ENCODE measurements at places on chromosomes 5 and 9. TPM values are rescaled to one million over a fixed set of nuclear protein-coding genes. Genes with fewer than 3 reads are reported as not detected.
A peak's percentile ranks its signal among the peaks of the same experiment; 100 is the strongest.

PLCXD3 gene
- total RNA-seq, result not detected

DENND4C gene
- total RNA-seq, result 26.6 TPM

IFNA2 gene
- total RNA-seq, result not detected

IL33 gene
- total RNA-seq, result not detected

- DNase-seq, result no peak
- no peak overlapping the region for H3K4me3 ChIP-seq
- peaks cover 29% of the 10 kb centered on the region for H3K36me3 ChIP-seq
- H3K27me3 ChIP-seq, result no peaks in the 10 kb centered on the region
- H3K27ac ChIP-seq, result no peak overlapping the region
Observed at GRCh38 chr9:97372580-97372979, 39.3 kb upstream of the TDRD7 start.

DNA sequence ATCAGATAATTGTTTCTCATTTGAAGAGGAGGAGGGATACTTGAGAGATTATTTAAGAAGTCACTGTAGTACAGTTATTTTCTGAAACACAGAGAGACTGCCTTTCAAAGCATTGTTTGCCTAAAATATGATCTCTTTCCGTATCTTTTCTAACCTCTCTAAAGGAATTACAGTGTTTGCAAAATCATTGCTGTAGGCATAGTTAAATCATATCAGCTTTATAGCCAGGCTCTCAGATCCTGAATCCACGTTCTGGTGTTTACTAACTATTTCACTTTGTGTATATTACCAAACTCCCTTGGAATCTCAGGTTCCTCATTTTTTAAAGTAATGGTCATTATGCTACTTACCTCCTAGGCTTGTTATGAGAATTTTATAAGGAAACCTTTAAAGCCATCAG, 1151.6 kb upstream of the CDH9 start:
- no peak overlapping the region for H3K4me3 ChIP-seq
- H3K4me1 ChIP-seq, result no peaks in the 10 kb centered on the region
- H3K36me3 ChIP-seq, result peaks cover 3% of the 10 kb centered on the region
- no peak overlapping the region for H3K27ac ChIP-seq
- H3K27me3 ChIP-seq, result no peaks in the 10 kb centered on the region

GRCh38 chr5:144585681-144586080, 415.0 kb downstream of the KCTD16 start:
- no peaks in the 10 kb centered on the region for H3K27me3 ChIP-seq
- no peak for DNase-seq
- H3K4me1 ChIP-seq, result no peaks in the 10 kb centered on the region
- no peak overlapping the region for H3K27ac ChIP-seq
- no peaks in the 10 kb centered on the region for H3K36me3 ChIP-seq
- no peak overlapping the region for H3K4me3 ChIP-seq

DNA sequence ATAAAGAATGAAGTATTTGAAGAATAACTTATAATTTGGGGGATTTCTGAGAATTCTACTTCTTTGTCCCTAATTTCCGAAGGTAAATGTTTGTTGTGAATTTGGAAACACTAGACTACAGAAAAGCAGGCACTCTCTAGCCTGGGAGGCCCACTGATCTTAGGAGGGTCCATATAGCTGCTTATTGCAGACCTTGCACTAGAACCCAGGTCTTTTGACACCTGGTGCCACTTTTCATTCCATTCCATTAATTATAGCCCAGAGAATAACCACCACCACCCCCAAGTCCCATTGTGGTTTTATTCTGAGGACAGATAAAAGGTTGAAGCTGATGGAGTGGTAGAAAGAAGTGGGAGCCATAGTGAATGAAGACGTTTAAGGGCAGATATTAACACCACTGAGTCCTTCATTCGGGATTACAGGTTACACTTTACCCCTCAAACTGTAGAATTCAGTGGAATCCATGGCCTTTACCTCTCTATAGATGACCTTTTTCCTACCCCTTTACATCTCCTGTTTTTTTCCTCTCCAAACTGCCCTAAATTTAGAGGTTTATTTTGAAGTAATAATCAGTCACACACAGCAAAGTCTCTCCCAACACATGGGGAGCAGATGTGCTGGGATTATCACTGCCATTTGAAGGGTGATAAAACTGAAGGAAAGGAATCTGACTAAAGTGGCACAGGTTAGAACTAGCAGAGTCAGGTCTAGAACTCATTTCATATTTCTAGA, 12.0 kb upstream of the PSMD5 start:
- peaks cover 7% of the 10 kb centered on the region for H3K4me1 ChIP-seq
- no peak overlapping the region for H3K27ac ChIP-seq
- no peaks in the 10 kb centered on the region for H3K27me3 ChIP-seq
- DNase-seq, result no peak

- H3K4me3 ChIP-seq, result no peak overlapping the region
- no peak for DNase-seq
- H3K4me1 ChIP-seq, result no peaks in the 10 kb centered on the region
- H3K27me3 ChIP-seq, result no peaks in the 10 kb centered on the region
- H3K36me3 ChIP-seq, result no peaks in the 10 kb centered on the region
Observed at GRCh38 chr9:109449036-109449798, 48.9 kb downstream of the PTPN3 start.

DNA sequence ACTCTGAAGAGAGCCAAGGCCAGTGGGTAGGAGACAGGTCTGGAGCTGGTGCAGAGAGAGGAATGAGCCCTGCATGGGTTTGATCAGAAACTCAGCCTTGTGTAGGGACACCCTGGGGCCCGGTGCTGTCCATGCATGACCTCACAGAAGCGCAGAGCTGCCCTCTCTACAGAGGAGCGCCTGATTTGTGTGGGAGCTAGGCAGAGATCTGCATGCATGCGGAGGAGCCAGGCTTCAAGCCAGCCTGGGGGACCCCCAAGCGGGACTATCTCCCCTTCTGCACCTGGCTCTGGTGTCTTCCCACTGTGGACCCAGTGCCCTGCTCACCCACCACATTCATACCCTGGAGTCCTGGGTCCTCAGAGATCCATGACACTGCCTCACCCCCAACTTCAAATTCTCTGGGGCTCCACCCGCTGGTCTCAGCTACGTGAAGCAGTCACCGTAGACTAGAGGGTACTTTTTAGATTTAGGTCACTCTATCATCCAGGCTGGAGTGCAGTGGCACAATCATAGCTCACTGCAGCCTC, 2.6 kb upstream of the LCN2 start:
- no peaks in the 10 kb centered on the region for H3K4me1 ChIP-seq
- DNase-seq, result peak; percentile 24
- no peak overlapping the region for H3K27ac ChIP-seq
- no peak overlapping the region for H3K4me3 ChIP-seq

DNA sequence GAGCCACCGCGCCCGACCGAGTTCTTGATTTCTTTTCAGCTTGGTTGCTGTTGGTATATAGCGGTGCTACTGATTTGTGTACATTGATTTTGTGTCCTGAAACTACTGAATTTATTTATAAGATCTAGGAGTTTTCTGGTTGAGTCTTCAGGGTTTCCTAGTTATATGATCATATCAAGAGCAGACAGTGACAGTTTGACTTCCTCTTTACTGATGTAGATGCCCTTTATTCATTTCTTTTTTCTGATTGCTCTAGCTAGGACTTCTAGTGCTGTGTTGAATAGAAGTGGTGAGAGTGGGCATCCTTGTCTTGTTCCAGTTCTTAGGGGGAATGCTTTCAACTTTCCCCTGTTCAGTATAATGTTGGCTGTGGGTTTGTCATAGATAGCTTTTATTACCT, 17.4 kb upstream of the LRRC19 start:
- no peak overlapping the region for H3K4me3 ChIP-seq
- H3K4me1 ChIP-seq, result no peaks in the 10 kb centered on the region
- no peaks in the 10 kb centered on the region for H3K27me3 ChIP-seq
- H3K36me3 ChIP-seq, result peaks cover 22% of the 10 kb centered on the region

GRCh38 chr5:134465816-134466240, 54.1 kb upstream of the CDKN2AIPNL start:
- no peaks in the 10 kb centered on the region for H3K27me3 ChIP-seq
- peak overlapping the region; percentile 87 for H3K4me3 ChIP-seq
- no peaks in the 10 kb centered on the region for H3K36me3 ChIP-seq
- peak; percentile 89 for DNase-seq

GRCh38 chr9:37700900-37701299, 50.1 kb downstream of the FRMPD1 start:
- no peaks in the 10 kb centered on the region for H3K36me3 ChIP-seq
- no peak overlapping the region for H3K27ac ChIP-seq
- H3K4me3 ChIP-seq, result no peak overlapping the region
- H3K4me1 ChIP-seq, result no peaks in the 10 kb centered on the region
- no peak for DNase-seq

DNA sequence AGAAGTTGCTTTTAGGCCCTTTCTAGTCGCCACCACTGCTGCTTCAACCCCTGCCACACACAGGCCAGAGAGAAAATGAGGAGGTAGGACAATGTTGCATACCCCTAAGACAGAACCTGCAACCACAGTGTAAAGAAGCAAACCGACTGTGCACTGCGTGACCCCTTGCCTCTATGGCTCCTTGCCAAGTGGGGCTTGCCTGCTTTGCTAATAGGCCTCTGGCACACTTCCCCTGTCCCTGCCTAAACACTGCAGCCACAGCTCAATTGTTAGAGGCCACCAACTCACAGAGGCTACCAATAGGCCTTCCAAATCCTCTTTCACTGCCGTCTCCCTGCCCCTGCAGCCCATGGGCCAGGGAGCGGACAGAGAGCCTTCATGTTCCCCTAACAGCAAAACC, 280.1 kb downstream of the CDH10 start:
- no peaks in the 10 kb centered on the region for H3K27me3 ChIP-seq
- no peak for DNase-seq
- no peak overlapping the region for H3K4me3 ChIP-seq
- no peaks in the 10 kb centered on the region for H3K4me1 ChIP-seq

DNA sequence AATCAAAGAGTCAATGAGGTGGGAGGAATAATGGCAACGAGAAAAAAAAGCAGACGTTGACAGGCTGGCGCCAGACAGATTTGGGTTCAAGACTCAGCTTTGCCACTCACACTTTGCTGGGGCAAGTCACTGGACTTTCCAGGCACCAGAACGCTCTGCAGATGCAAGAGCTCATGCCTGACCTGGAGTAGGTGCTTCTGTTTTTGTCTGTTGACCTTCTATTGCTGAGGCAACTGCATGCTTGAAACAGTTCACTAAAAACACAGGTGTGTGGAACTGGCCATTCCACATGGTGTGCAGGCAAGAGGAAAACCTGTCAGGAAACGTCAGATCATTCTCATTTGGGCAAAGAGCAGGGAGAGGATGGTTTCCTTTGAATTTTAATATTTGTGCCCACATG, 161.2 kb upstream of the SMIM23 start:
- peak overlapping the region; percentile 43 for H3K4me3 ChIP-seq
- H3K4me1 ChIP-seq, result peaks cover 7% of the 10 kb centered on the region
- no peak for DNase-seq
- H3K27me3 ChIP-seq, result peaks cover 36% of the 10 kb centered on the region
- H3K36me3 ChIP-seq, result no peaks in the 10 kb centered on the region

GRCh38 chr9:131478421-131478868, 24.3 kb upstream of the POMT1 start:
- no peaks in the 10 kb centered on the region for H3K27me3 ChIP-seq
- H3K4me3 ChIP-seq, result no peak overlapping the region
- peak; percentile 74 for DNase-seq

DNA sequence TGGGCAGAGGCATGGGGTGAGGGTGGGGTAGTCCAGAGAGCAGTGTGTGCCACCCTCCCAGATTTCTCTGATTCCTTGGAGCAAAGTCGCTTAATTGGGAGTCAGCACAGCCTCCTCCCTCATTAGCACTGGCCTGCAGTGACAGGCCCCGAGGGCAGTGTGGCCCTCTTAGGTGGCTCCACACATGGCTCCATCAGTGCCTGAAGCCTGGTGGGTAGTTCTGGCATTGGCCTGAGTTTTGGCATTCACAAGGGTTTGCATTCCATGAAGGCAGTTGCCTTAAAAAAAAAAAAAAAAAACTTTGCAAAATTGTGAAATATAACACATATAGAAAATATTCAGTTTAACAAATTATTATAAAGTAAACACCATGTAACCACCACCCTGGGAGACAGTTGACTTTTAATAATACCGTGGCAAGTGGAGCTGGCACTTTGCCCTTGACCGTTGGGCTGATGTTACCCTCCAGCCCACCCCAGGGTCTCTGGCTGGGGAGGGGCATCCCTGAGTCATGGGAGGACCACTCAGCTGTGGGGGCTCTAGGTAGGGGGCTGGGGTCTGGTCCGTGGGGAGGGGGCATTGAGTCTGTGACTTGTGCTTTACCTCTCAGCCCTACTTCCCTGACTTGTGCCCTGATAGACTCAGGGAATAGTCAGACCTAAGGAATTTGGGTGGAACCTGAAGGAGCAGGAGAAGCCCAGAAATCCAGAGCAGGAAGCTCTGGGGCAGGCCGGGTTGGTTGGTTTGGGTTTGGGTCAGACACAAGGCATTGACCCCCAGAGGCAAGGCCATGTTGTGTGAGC, 51.3 kb upstream of the PITX1 start:
- no peak for DNase-seq
- no peak overlapping the region for H3K4me3 ChIP-seq
- H3K36me3 ChIP-seq, result no peaks in the 10 kb centered on the region
- no peak overlapping the region for H3K27ac ChIP-seq

GRCh38 chr9:114094971-114095370, 4.1 kb downstream of the KIF12 start:
- H3K27me3 ChIP-seq, result peaks cover 3% of the 10 kb centered on the region
- no peak overlapping the region for H3K27ac ChIP-seq
- H3K4me3 ChIP-seq, result no peak overlapping the region
- 0 out of 2 replicates have a peak, but pooled peaks cover 2% of the 10 kb centered on the region for H3K4me1 ChIP-seq
- no peaks in the 10 kb centered on the region for H3K36me3 ChIP-seq
- DNase-seq, result no peak

DNA sequence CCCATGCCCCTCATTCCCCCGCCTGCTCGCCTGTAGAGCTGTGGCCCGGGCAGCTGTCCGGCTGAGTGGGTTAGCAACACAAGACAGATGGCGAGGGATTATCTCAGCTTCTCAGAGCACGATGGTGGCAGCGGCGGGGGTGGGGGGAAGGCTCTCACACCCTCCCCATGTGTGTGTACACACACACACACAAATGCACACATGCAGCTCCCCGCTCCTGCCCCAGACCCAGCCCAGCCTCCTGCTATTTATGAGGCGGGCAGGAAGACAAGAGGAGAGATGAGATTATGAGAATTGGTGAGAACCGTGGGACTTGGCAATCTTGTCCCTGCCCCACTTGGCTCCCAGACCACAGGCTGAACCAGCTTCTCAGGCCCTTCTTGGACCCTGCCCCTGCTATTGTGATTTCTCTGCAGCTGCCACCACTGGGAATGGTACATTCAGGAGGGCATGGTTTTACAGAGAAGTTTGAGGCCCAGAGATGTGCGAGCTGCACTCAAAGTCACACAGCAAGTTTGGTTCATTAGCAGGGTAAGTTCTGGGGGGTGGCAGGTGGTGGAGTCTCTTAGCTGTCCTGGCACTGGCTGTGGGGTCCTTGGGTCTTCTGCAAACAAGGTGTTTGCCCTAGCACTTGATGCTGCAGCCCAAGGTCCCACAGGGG, 51.0 kb upstream of the PSD2 start:
- no peak for DNase-seq
- H3K27me3 ChIP-seq, result peaks cover 18% of the 10 kb centered on the region
- no peaks in the 10 kb centered on the region for H3K36me3 ChIP-seq
- H3K27ac ChIP-seq, result no peak overlapping the region

- DNase-seq, result no peak
- no peak overlapping the region for H3K4me3 ChIP-seq
- H3K27me3 ChIP-seq, result no peaks in the 10 kb centered on the region
Observed at GRCh38 chr5:159488516-159488915, 158.2 kb upstream of the IL12B start.
